Bronchial epithelial cell (primary cell): ENCODE measurements at places on chromosomes 16 and 17.

DNA sequence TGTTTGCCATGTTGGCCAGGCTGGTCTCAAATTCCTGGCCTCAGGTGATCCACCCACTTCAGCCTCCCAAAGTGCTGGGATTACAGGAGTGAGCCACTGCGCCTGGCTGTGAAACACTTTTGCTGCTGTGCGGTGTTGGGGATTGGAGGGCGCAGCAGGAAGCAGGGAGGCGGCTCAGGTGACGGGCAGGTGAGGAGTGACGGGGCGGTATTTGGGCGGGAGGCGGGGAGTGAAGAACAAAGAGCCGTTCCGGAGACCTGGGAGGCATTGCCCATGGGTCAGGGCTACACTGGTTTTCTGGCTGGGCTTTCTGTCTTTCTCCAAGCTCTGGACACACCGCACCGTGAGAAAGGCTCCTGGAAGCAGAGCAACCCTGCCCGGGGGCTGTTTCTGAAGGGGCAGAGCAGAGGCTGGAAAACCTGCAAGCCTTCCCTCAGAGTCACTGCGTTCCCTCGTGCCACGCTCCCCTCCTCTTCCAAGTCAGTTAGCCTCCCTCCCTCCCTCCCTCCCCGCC, 22.1 kb downstream of the CRISPLD2 start:
- DNase-seq: peak; percentile 62

DNA sequence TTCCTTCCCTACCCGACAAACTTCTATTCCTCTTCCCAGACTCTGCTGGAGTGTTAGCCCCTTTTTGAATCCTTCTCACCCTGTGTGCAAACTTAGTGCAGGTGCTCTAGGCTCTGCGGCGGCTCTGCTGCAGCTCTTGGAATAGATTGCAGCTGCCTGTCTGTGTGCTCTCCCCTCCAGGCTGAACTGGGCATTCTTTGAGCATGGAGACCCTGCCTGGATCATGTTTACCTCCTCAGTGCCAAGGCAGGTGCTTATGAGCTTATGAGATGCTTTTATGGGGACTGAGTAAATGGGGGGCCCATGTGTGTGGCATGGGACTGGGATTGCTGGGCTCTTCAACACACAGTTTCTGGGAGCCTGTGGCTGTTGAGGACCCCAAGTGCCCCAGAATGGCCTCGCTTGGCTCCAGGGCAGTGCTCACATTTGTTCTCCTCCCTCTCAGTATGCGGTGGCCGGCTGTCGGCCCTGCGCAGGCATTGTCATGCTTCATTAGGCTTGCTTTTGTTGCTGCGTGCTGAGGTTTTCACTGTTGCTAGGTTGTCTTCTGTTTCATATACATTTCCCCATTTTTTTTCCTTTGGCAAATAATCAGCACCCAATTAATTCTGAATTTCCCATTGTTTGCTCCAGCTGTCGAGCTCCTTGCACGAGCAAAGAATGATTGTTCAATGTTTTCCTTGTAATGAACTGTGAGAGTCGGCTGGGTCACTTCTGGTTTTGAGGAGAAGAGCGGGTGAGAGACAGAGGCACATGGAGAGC, 185.5 kb upstream of the NLRP1 start:
- DNase-seq: no peak

DNA sequence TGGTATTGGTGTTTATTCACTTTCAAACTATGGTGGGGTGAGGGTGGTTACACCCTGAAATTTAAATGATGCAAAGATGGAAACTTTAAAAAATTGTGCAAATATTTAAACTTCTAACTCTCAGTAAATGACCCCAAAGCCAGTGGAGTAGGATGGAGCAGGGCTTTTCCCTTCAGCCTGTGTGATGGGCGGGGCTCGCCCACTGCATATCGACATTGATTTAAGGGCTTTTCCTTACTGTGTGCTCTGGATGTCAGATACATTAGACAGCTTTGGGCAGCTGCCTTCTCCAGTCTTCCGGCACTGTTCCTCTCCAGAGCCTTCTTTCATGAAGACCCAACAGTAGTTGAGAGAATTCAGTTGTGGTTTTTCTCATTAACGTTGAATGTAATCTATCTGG, 99.9 kb downstream of the SPECC1 start:
- no peak for DNase-seq

GRCh38 chr17:81044764-81045589, 10.0 kb downstream of the BAIAP2 start:
- no peak for DNase-seq
